Fibroblast of pulmonary artery (primary cell): ENCODE measurements at places on chromosomes 3 and 15.

DNA sequence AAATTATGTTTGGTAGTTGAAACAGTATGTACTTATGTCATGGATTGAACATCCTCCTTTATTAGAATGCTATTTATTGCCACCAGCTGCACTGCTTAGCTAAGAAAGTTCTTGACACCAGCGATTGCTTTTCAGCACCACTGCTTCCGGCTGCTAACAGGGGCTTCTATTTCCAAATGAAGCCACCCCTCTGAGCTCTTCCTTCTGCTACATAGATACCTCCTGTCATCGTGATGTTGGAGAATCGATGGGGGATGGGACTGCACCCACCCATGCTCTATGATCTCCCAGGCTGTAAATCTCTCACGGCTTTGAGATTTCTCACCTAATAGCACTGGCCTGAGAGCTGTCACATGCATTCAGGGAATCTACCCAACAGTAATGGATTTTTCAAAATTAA lies 259.2 kb downstream of the MEIS2 start:
- no peak for DNase-seq

- DNase-seq = no peak
Observed at GRCh38 chr15:36432161-36432560, 147.3 kb upstream of the CDIN1 start.

DNA sequence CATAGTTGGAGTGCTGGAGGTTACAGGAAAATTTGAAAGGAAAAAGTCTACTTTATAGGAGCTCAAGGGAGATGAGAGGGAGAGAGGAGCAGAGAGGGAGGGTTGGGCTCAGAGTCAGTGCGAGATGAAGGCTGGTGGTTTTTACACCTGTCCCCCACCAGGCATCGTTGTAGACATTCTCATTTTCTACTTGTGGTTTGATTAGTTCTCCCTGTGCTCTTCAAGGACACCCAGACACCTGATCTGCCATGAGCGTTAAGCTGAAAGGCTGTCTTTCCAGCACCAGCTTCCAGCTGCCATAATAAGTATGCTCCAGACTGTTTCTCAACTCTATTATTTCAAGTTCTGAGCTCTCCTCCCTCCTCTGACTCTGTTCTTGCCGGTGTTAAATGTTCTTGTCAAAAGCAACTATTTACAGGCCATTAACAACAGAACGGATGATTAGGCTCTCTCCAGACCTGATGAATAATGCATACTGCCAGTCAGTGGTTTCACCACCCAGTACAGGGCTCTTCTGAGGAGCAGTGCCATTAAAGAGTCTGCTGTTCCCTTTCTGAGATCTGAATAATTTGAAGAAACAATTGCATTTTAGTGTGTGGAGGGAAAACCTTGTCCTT lies 514.6 kb upstream of the MCTP2 start:
- DNase-seq = no peak

DNA sequence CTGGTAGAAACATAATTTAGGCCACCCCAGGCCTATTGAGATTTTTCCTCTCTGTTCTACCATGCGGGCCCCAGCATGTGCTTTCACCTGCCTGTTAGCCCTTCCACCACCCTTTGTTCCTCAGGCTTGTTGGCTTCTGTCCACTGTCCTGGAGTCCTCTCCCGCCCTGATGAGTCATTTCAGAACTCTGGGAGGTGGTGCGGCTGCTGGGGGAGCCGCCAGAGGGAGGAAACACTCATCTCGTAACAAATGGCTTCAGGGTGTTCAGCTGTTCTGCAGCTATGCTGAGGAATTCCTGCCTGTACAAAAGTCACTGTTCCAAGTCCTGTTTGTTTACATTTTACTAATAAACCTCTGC lies 36.3 kb downstream of the LRTM1 start:
- peak; percentile 95 for DNase-seq

DNA sequence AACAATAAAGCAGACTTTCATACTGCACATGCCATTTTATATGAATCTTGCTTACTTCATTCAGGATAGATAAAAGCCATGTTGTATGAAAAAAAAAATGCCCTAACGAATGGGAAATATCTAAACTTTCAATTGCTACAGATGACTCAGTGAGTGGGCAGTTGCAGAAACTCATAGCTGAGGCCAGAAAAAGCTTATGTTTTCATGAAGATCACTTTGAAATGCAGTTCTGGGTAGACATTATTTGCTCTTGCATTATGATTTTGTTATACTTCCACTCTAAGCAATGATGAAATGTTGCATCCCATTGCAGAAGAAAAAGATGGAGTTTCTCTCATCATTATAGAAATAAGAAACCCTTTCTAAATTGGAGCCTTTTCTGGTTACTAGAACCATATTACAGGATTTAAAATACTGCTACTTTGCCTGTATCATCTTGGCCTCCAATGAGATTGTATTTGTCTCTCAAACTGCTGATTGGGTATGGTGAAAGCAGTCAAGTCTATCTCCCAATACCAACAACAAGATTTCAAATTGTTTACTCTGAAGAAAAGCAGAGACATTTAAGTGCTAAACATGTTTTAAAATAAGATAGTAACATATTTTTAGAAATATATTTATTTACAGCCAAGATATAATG lies 17.0 kb downstream of the PEAK1 start:
- DNase-seq = peak; percentile 87

- no peak for DNase-seq
Observed at GRCh38 chr15:56034514-56034913, 41.1 kb upstream of the NEDD4 start.

GRCh38 chr15:69860321-69860720 lies 237.4 kb downstream of the TLE3 start:
- no peak for DNase-seq

- DNase-seq = no peak
Observed at GRCh38 chr3:49661281-49661680, 12.9 kb upstream of the APEH start.

- no peak for DNase-seq
Observed at GRCh38 chr15:71118881-71119632, 3.8 kb downstream of the THSD4 start.

DNA sequence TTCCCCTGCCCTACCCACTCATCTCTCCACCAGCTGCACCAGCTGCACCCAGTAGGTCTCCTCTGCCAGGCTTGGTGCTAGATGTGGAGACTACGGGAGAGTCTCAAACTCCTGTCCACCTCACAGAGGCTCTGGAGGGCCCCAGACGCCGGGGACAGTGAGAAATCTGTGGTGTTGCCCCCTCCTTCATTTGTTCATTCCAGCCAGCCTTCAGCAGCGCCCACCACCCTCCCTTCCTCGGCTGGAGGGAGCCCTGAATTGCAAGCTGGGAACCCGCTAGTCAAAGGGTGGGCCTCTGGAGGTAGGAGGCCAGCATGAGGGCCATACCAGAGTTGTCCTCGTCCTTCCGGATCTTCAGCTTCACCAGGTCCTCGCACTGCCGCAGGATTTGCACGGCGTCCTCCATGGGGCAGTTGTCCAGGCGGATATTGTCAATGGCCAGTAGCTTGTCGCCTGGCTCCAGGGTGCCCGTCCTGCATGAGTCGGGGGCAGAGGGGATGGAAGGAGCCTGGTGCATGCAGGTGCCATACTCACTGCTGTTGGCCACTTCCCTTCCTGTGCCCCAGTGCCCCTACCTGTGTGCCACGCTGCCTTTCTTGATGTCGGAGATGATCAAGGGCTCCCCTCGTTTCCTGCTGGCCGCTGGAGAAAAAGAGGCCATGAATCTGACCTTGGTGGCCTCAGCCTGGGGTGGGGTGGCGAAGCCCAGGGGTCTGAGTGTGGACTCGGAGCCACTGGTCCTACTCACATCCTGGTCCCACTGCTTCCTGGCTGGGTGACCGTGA lies 29.1 kb downstream of the GRIP2 start:
- DNase-seq = no peak

GRCh38 chr3:138620431-138620830 lies 11.9 kb downstream of the FAIM start:
- no peak for DNase-seq

DNA sequence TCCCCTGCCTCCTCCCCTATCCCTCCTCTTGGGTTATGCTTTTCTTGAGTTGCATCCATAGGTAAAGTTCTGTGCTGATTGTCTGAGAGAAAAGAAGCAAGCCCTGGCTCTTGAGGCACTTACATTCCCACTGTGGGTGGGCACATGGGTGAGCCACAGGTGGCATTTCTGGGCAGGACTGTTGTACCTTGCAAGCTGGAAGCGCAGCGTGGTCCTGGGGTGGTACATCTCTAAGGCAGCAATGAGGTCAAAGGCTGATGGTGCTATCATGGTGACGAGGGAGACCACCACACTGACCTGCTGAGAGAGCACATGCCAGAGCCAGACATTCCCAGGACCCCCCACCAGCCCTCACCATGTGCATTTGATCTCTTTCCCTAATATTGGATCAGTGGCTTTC lies 24.7 kb downstream of the TMC3 start:
- no peak for DNase-seq

DNA sequence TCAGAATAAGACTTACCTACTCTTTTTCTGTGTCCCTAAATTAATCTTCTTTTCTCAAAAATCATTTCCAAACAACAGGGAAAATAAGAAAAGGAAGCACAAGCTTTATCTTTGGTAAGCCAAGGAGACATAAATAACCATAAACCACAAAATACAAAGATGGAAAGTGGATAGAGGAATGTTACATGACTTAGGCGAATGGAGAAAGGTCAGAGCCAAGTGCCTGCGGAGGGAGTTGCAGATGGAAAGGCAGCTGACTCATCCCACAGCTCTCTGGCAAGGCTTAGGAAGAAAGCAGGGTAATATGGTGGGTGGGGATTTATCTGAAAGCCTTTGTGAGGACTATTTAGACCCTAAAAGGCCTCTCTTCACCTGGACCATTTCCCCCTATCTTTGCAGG lies 72.8 kb downstream of the GALK2 start:
- peak; percentile 86 for DNase-seq

DNA sequence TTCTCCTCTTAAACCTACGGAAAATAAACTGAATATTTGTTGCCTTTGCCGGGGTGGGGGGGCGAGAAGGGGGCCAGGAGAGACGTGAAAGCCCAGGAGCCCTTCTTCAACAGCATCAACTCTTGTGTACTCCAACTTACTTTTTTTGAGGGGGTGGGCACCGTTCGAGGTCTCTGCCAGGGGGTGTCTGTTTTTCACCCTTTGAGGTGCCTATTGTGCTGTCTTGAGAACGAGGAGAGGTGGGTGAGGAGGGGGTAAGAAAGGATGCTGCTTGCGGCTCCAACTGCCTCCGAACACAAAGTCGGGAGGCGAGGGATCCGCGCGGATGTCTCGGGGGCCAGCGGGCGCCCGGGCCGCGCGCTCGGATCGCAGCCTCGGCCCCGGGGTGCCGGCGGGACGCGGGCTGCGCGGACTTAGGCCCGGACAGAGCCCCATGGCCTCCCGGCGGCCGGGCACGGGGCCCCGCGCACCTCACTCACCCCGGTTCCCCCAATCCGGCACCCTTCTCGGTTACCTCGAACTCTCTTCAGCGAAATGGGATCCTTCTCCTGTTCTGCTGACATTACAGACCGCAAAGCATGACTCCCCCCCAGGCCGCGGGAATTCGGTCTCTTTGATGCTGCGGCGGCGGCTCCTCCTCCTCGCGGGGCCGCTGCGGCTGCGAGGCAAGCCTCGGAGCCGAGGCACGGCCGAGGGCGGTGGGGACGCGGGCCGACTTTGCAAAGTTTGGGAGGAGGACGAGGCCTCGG lies 650 bp downstream of the PYGO1 start:
- DNase-seq = peak; percentile 47

GRCh38 chr3:12603969-12604368 lies 47.1 kb downstream of the MKRN2 start:
- DNase-seq = no peak

DNA sequence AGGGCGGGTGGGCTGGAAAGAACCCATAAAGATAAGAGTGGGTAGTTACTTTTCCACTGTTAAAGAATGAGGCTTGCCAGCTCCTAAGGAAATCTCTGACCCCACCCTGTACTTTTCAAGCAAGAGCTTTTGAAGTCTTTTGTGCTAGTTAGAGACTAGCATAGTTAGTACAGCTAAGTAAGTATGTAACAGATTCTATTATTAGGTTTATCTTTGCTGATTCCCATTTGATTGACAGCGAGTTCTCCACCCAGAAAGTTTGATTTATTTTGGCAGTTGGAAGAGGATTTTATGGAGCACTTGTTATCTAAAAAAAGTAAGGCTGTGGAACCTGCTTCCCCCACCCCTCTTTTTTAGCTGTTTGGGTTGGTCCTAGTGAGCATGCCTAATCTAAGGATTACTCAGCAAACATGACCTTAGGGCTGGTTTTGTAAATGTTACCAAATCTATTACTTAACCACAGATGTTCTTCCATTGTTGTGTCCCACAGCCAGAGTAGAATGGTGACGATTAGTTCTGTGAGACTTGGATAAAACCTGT lies 57.6 kb downstream of the FNDC3B start:
- DNase-seq = peak; percentile 90

- DNase-seq = peak; percentile 10
Observed at GRCh38 chr3:35944926-35945710, 305.8 kb downstream of the ARPP21 start.

GRCh38 chr3:48926425-48927392 lies 8.1 kb downstream of the ARIH2 start:
- peak; percentile 40 for DNase-seq

GRCh38 chr3:116084999-116085791 lies 360.1 kb downstream of the LSAMP start:
- DNase-seq = no peak

GRCh38 chr3:159657629-159658028 lies 331.0 kb upstream of the IL12A start:
- DNase-seq = no peak

DNA sequence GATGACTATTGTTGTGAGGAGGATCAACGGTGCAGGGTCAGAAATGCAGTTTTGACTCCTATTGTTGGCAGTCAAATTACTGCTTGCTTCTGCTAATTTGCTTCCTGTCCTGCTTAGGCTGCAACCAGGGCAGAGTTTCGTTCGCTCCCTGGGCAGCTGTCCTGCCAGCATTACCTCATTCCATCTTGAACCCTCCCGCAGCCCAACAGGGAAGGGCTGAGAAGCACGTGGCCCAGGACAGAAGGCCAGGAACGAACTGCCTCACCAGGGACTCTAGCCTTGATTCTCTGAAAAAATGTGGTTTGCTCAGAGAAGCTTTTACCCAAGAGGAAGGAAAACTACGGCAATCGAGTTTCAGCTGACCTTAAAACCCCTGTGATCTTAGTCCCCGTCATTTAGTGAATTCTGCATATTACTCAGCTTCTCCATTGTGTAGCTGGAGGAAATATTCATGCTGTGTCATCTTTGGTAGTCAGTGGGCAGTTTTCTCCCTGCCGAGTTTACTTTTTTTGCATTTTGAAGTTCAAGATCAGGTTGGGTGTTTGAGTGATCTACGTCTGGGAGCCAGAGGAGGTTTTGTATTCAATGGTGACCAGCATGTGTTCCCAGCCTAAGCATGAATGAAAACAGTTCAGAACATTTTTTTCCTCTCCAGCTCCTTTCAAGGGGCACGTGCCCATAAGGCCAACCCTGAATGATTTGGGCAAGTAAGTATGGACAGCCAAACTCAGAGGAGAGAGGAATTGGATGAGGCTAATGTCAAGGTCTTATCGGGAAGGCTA lies 23.0 kb downstream of the TLNRD1 start:
- peak; percentile 80 for DNase-seq

GRCh38 chr3:195447201-195447600 lies 4.4 kb upstream of the ACAP2 start:
- DNase-seq = no peak

GRCh38 chr3:30470496-30470895 lies 135.9 kb upstream of the TGFBR2 start:
- DNase-seq = no peak

- DNase-seq = no peak
Observed at GRCh38 chr3:18420555-18420954, 4.6 kb downstream of the SATB1 start.
